ENCODE measurements at places on chromosomes 13 and 19. TPM values are rescaled to one million over a fixed set of nuclear protein-coding genes. Genes with fewer than 3 reads are reported as not detected.

- no peak for DNase-seq
Observed at GRCh38 chr19:6204866-6205723, 69.6 kb downstream of the ACSBG2 start.

DNA sequence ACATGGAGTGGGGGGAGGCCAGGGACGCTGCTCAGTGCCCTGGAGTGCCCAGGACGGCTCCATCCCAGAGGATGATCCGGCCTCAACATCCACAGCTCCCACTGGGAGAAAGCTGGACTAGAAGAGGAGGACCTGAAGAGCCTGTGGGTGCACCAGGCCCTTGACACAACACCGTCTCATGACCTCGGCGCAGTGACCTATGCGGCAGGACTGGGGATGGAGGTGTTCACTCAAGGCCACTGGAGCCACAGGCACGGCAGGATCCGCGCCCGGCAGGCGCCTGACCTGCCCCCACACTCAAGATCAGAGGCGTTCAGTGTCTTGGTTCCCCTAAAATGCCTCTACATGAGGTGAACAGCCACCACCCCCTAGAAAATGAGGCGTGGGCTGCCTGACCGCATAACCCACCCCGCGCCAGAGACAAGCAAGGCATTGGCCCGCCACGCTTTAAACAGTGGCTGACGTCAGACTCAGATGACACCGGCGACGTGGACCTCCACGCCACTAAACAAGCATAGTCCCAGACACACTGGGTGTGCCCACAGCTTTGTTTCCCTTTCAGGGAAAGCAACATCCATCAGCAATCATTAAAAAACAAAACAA is 8.0 kb downstream of the SGTA start:
- no peak for DNase-seq

- no peak for DNase-seq
Observed at GRCh38 chr19:47190167-47190727, 40.8 kb downstream of the BBC3 start.

- no peak for DNase-seq
Observed at GRCh38 chr19:31952693-31953092, 392.7 kb upstream of the ZNF507 start.

DNA sequence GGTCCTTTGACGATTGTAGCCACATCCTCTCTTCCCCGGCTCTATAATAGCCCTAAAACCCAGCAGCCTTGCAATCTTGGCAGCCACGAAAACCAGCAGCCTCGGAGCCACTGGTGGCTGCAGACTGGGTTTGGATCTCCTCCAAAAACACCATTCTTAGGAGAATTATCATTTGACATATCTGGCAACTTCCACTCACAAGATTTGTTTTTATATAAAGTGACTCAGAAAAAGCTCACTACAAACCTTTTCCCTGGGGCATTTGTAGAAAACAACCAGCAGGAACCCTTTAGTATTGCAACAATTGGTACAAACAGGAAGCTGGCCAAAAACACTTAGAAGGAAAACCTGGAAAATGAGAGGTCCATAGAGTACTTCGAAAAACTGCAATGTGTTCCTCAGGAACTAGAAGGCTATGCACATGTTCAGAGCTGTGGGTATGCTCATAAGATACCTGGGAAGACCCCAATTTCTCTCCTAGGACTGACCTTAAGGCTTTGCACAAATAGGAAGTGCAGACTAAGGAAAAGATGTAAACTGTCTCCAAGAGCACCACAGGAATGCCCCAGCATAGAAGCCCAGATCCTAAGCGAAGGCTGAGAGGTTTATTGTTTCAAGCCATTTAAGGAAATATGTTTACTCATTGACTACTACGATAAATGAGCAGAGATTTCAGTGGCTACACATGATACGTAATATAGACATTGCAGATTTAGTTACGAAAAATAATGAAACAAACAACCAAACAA is 71.2 kb downstream of the MYO16 start:
- no peak for DNase-seq

Gene FAM32A
- total RNA-seq: 52.2 TPM

DNA sequence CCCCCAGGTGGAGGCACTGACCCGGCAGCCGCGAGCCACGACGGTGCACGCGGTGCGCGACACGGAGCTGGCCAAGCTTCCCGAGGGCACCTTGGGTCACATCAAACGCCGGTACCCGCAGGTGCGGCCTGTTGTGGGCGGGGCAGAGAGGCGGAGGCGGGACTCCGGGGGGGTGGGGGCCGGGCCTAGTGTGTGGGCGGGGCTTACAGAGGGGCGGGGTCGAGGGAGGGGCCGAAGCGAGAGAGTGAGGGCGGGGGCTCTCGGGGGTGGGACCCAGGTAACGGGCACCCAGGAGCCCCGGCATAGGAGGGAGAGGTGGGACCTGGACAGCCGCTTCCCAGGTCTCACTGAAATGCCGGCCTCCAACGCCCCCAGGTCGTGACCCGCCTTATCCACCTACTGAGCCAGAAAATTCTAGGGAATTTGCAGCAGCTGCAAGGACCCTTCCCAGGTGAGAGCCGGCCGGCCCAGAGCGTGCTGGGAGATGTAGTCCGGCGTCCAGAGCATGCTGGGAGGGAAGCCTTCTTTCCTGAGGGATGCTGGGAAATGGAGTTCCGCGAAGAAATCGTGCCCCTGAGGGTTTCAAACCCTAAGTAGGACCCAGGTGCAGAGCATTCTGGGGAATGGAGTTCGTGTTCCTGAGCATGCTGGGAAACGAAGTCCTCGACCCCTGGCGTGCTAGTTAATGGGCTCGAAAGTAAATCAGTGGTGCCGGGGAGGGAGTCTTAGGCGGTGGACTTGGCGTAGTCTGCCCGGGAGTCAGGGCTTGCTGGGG is 15.7 kb downstream of the PNPLA6 start:
- DNase-seq: peak; percentile 22

- peak; percentile 55 for DNase-seq
Observed at GRCh38 chr19:4916292-4917082, 7.2 kb downstream of the UHRF1 start.

DNA sequence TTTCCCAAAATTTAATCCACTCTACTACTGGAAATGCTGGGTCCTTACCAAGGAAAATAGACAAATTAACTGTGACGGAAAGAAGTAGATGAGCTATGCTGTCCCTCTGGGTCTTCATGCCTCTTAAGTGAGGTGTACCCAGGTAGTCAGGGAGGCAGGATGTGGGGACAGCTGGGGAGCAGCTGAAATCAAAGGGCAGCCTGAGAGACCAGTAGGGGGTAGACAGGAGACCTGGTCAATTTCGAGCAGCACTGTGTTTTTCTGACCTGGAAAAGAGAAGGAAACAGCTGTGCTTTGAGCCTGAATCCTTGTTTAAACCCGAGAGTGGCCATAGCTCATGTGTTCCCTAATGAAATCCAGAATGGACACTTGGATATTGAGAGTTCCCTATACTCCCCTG is 587.3 kb downstream of the EFNB2 start:
- DNase-seq: no peak

Gene GRIK5
- total RNA-seq: 0.09 TPM

Gene CGB8
- not detected for total RNA-seq

GRCh38 chr13:112859817-112860190 is 109.2 kb upstream of the MCF2L start:
- DNase-seq: no peak

Gene CYP4F2
- not detected for total RNA-seq

Gene TEX26
- not detected for total RNA-seq

- DNase-seq: no peak
Observed at GRCh38 chr19:29880498-29881081, 61.4 kb upstream of the URI1 start.

DNA sequence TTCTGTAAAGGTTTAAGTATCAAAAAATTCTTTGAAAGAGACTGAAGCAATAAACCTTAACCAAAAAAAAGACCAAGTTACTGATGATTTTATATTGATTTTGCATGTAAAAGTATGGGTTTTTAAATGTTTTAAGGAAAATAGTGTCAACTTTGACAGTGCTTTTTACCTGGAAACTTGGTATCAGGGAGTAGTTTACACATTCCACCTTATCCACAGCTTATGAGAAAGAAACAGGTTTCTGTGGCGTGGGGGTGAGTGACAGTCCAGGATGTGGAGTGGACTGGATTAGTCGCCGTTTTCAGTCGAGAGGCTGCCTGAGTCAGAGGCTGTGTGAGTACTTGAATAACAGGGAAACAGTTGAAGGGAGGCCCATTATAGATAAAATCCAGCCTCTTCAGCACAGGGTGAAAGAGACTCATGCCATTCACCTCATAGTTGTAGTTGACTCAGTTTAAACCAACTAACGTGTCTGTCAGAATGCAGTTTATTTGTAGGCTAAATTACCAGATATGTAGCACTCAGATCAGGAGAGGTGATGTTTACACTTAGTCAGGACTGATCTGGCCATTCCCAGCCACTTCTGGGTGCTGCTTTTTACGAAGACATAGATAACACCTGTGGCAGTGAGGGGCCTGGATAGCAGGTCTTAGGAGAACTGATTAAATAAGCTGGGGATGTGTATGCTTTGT is 595 bp upstream of the GPR183 start:
- no peak for DNase-seq

GRCh38 chr13:50080203-50080910 is 65.1 kb downstream of the KCNRG start:
- DNase-seq: peak; percentile 29

- no peak for DNase-seq
Observed at GRCh38 chr19:9531933-9532332, 6.5 kb downstream of the ZNF426 start.

GRCh38 chr19:2816641-2817040 is 3.0 kb upstream of the ZNF554 start:
- no peak for DNase-seq

Gene HCST
- 2.9 TPM for total RNA-seq

- DNase-seq: no peak
Observed at GRCh38 chr13:46341112-46341711, 45.8 kb downstream of the RUBCNL start.

Gene ZNF665
- total RNA-seq: 7.1 TPM

Gene NKPD1
- total RNA-seq: 0.12 TPM

DNA sequence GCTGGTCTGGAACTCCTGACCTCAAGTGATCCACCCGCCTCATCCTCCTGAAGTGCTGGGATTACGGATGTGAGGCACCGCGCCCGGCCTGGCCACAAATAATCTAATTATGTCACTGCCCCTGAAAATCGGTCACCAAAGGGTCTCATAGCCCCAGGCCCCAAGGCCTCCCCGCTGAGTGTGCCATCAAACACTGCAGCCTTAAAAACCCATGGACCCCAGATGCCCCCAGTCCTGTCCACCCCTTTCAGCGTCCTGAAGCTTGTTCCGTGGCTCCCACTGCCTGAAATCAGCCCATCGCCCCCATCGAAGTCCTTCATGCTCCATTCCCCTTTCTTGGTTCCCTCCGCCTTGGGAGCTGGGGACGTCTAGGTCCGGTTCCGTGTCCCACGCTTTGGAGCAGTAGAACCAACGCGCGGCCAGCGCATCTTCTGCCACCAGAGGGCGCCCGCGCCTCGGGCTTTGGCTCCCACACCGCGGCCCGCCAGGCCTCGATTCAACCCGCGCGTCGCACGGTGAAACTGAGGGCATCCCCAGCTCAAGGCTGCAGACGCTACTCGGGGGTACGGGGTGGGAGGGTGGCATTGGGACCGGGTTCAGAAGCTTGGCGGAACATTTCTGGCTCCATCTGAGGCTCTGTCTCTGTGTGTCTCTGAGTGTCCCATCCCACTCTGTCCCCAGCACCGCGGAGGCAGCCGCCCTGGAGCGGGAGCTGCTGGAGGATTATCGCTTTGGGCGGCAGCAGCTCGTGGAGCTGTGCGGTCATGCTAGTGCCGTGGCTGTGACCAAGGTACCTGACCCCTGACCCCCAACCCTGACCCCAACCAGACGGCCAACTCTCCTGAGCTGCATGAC is 3.5 kb downstream of the YJEFN3 start:
- DNase-seq: peak; percentile 86

- no peak for DNase-seq
Observed at GRCh38 chr19:51690454-51691073, 2.6 kb upstream of the SPACA6 start.

GRCh38 chr19:38951187-38951586 is 20.4 kb downstream of the MRPS12 start:
- no peak for DNase-seq

GRCh38 chr13:27463500-27463899 is 13.1 kb upstream of the MTIF3 start:
- DNase-seq: no peak

DNA sequence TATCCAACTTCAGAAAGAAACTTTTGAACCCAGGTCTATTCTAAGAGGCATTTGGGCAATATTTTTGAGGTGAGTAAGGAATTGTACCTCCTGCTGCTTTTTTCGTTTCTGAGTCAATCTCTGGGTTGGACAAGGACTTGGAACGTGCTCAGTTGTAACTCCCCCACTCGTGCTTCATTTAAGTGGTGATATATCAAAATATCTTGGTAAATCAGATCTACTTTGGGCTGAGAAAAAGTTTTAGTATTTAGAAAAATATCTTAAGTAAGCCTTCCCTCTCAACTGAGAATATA is 728.9 kb downstream of the EFNB2 start:
- no peak for DNase-seq

GRCh38 chr13:51050021-51050830 is 60.8 kb downstream of the C13orf42 start:
- DNase-seq: no peak

- DNase-seq: no peak
Observed at GRCh38 chr13:19178901-19179593, 2.6 kb downstream of the TUBA3C start.

- DNase-seq: no peak
Observed at GRCh38 chr13:100564444-100565223, 24.0 kb downstream of the GGACT start.

DNA sequence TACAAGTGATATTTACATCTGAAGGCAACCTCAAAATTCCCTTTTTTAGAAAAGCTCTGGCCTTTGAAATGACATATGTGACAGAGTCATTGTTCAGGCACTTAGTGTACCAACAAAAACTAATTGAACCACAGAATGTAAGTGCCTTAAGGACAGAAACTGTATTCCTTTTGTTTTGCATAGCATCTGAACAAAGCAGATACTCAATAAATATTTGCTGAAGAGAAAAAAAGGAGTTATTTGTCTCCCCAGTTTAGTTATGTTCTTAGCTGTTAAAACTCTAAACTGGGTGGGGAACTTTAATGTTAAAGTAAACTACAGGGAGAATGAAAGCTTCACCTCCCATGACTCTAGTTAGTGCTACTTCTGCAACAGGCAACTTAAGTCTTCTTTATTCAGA is 56.8 kb upstream of the KLF5 start:
- DNase-seq: no peak

DNA sequence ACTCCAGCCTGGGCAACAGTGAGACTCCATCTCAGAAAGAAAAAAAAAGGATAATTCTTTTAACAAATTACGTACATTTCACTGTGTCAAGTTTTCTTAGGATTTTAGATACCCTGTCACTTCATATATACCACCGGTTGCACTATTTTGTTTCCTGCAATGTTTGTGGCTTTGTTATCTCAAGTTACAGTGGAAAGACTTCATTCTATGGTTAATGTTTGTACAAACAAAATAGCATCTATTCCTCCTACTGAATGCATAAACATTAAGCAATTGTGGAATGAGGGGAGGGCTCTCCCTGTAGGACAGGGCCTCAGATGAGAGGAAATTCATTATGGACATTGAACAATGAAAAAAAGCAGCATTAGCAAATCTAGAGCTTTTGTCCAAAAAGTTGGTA is 120.1 kb downstream of the DNAJC3 start:
- DNase-seq: no peak

Gene WDR18
- total RNA-seq: 66.5 TPM

GRCh38 chr13:82187227-82187626 is 1695.0 kb downstream of the SLITRK1 start:
- no peak for DNase-seq

- DNase-seq: no peak
Observed at GRCh38 chr13:30737511-30738337, 2.4 kb downstream of the ALOX5AP start.

- DNase-seq: no peak
Observed at GRCh38 chr19:16112778-16113177, 1.1 kb downstream of the RAB8A start.

Gene C19orf38
- 1.0 TPM for total RNA-seq

Gene GTF2F1
- 67.6 TPM for total RNA-seq

GRCh38 chr13:46778890-46779289 is 18.1 kb downstream of the ESD start:
- DNase-seq: no peak
